ENCODE measurements at places on chromosomes 2 and 18.

- DNase-seq: no peak
Observed at GRCh38 chr2:228575897-228576296, 394.4 kb upstream of the SPHKAP start.

DNA sequence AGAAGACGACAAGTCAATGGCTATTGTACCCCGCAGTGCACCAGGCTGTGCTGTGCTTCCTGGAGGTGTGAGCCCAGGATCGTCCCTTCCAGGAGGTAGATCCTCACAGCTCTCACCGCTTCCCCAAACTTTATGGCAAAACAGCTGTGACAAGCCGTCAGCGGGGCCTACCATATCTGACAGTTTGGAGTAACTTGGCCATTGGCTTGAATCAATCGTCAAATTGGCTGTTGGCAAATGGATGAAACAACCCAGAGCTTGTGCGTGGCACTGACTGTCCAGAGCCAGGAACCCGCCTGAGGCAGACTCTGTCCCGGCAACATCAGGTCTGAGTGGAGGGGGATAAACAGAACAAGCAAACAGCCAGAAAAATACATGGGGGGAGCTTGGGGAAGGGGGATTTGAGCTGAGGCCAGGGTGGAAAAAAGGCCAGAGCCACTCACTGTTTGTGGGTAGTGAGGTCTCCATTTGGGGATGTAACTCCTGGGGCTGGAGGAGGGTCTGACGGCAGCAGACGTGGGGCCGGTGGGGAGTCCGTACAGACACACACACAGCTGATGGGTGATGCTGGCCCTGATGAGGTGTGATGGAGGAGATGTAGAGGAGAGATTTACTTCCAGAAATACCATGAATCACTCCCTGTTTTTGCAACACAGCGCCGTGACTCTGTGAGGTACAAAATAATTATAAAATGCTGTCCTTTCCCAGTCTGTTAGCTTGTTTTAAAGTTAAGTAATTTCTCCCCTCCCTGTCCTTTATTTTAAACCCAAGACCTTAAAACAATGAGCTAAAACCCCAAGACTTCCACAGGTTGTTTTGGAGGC is 174.8 kb downstream of the TWIST2 start:
- DNase-seq: no peak

DNA sequence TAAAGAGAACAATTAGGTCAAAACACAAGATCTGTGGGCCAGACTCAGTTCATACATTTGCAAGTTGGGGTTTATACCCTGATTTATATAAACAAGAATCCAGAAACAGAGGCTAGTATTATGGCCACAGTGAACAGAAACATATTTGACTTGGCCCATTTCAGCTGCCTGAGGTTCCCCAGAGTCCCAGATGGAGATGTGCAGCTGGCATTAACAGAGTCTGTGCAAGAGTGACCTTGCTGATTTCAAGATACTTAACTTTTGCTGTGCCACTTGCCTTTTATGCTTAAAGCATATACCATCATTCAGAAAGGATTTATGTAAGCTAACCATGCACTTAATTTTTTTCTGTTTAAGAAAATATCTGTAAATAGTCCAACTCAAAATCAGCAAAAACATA is 636.3 kb downstream of the TRIB2 start:
- no peak for DNase-seq

- no peak for DNase-seq
Observed at GRCh38 chr2:85158559-85159273, 25.5 kb downstream of the TCF7L1 start.

- DNase-seq: no peak
Observed at GRCh38 chr18:10381516-10381915, 72.9 kb upstream of the APCDD1 start.

GRCh38 chr2:10412380-10412779 is 35.7 kb downstream of the ODC1 start:
- DNase-seq: no peak
